Left cardiac atrium (tissue), 4 donors: ENCODE measurements at places on chromosomes 16 and 17. TPM values are rescaled to one million over a fixed set of nuclear protein-coding genes. Genes with fewer than 3 reads are reported as not detected.

The CCL13 gene
- 6.4 TPM for total RNA-seq

The OTOA gene
- not detected for total RNA-seq

The RNF227 gene
- total RNA-seq = 1.3 TPM

The MAFG gene
- total RNA-seq = 20.9 TPM

The ACAP1 gene
- total RNA-seq = 20.4 TPM

The MAP2K4 gene
- total RNA-seq = 31.5 TPM

The SLC52A1 gene
- total RNA-seq = 0.10 TPM

The XAF1 gene
- total RNA-seq = 21.7 TPM

The CHST4 gene
- total RNA-seq = not detected

The TRPV2 gene
- total RNA-seq = 14.3 TPM

The CLDN9 gene
- 0.24 TPM for total RNA-seq

The CA10 gene
- total RNA-seq = not detected

The ATP2A3 gene
- 12.0 TPM for total RNA-seq

The SOST gene
- not detected for total RNA-seq

The SCIMP gene
- 3.1 TPM for total RNA-seq

The NOD2 gene
- 1.4 TPM for total RNA-seq

GRCh38 chr17:17350491-17351355, 47.5 kb downstream of the NT5M start:
- DNase-seq = no peak

DNA sequence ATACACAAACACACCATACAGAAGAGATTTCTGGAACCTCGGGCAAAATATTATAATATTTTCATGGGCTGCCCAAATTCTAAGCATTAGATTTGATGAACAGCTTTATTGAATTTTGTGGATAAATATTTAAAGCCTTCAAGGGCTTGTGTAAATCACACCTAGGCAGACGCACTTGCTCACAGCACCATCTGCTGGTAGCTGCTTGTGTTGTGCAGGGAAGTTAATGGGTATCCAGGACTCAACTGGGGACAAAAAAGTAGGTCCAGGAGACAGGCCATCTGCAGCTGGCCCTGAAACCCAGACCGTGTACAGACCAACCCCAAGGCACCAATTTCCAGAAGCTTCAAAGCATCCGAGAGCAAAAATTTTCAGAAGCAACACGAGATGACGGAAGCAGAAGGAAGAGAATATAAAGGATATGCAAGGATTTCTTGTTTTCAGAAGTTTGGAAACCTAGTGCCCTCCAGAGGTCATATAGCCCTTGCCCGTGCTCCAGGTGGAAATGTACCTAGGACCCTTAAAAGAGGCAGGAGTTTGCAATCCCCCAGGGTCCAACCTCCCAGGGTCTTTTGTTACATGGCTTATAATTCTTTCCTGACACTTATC, 140.0 kb downstream of the CHD9NB start:
- DNase-seq = peak; percentile 56

DNA sequence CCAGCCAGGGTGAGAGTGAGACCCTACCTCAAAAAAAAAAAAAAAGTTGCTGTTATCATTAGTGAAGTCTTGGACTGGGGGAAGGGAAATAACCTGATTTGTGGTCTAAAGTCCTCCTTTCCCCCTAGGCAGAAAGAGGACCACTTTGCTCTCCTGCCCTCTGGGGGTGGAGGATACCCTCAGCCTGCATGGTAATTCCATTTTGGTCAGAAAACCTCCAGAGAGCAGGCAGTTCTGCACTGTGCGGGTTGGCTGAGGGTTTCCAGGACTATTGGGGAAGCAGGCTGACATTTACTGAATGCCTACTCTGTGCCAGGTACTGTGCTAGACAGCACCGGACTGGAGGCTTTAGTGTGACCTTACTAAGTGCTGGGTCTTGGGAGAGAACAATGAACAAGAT, 2.6 kb downstream of the ADAP2 start:
- DNase-seq = no peak

DNA sequence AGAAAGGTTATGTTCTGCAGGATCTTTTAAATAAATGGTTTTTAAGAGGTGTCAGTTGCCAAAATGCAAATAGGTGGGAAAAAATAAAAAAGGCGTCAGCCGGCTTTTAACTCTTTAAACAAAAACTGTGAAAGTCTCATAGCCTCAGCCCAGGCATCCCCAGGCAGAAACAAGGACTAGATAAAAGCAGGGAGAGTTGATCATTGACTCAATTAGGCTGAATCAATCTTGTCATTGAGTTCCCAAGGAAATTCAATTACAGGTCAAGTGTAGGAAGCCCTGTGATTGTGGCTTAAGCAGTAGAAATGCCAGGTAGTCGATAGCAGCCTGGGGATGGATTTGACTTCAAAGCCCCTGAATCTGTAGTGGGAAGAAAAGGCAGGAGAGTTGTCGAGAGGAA, 30.8 kb upstream of the GUCY2D start:
- DNase-seq = no peak

DNA sequence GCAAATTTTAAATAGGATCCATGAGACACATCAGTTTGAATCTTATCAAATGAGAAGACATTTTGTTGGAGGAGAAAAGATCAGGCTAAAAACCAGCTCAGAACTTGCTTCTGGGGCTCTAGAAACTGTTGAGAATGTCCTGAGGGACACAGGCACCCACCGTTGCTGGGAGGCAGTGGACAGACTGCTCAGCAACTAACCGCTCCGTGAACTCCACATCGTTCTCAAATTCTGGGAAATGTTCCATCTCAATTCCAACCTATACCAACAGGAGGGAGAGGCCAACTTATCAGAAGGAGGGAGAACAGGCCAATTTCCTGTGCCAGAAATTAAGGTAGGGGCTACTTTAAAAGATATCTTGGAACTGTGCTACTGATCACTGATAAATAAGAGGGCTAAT, 8.3 kb downstream of the TAT start:
- DNase-seq = no peak

DNA sequence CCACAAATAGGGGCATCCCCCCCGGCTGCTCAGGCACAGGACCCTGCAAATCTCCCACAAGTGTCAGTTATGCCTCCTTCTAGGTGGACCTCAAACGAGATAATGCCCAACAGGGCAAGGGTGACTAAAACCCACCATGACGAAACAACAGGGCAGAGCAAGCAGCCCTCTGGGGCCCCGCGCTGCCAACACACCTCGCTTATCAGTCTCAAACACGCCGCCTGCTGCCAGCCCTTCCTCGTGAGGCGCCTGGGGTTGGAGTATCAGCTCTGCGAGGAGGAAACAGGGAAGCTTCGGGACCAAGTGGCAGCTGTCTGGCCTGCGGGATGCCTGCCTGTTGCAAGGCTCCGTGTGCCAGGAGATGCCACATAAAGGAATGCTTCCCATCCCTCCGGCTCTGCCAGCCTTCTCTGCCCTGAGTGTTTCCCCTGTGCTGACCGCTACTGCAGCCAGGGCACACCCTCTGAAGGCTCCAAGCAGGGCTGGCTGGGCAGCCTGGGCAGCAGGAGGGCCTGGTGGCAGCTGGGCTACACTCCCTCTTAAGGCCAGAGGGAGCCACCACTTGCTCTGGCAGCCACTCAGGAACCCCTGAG, 2.5 kb downstream of the SMIM5 start:
- DNase-seq = peak; percentile 70

GRCh38 chr16:69924777-69925191, 26.4 kb upstream of the CLEC18A start:
- DNase-seq = peak; percentile 84

DNA sequence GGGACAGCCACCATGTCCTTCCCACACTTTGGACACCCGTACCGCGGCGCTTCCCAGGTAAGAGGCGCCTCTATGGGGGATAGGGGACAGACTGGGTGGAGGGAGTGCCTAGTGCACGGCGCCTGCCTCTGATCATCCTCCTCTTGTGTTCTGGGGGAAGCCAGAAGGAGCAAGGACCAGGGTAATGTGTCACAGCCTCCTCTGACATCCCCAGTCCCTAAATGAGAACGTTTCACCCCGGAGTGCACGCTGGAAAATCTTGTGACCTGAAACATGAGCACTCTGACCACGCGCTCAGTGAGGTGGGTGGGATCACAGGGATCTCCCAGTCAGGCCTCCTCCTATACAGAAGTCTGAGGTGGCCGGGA, 1.1 kb downstream of the IRX6 start:
- no peak for DNase-seq

- DNase-seq = no peak
These were observed 148.2 kb downstream of the WSCD1 start for GRCh38 chr17:6218333-6218732.

GRCh38 chr16:56265746-56266145, 74.5 kb downstream of the GNAO1 start:
- DNase-seq = no peak

DNA sequence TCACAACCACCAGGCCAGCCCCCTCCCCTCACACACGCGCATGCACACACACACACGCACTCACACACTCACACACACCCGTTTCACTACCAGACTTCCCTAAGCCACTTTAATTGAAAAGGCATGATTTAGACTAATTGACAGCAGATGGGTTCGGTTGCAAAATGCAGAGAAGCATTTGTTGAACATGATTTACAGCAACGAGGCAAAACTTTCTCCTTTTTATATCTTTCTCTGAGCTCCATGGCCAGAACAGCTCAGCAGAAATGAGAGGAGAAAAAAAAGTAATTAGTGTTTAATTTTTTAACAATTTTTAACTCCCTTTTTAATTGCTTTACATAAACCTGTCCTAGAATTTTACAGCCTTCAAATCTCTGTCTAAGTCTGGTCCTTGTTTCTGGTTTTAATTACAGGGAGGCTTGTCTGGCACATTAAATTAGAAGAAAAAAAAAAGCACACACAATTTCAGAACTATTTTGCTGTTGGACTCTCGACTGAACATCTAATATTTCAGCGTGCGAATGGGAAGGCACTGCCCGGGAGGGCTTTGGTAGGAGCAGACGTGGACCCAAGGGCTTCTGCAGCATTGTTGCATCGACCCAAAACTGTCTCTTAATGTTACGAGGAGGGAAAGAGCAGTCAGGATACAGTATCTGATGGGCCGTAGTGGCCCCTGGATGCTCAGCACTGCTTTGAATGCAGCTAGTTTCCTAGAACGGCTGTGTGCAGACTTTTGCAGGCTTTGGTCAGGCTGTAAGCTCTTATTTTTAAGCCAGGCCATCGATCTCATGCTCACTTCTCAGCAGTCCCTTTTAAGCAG, 255.9 kb downstream of the SOX9 start:
- no peak for DNase-seq

- DNase-seq = no peak
These were observed 86.0 kb downstream of the GP2 start for GRCh38 chr16:20241321-20241720.

DNA sequence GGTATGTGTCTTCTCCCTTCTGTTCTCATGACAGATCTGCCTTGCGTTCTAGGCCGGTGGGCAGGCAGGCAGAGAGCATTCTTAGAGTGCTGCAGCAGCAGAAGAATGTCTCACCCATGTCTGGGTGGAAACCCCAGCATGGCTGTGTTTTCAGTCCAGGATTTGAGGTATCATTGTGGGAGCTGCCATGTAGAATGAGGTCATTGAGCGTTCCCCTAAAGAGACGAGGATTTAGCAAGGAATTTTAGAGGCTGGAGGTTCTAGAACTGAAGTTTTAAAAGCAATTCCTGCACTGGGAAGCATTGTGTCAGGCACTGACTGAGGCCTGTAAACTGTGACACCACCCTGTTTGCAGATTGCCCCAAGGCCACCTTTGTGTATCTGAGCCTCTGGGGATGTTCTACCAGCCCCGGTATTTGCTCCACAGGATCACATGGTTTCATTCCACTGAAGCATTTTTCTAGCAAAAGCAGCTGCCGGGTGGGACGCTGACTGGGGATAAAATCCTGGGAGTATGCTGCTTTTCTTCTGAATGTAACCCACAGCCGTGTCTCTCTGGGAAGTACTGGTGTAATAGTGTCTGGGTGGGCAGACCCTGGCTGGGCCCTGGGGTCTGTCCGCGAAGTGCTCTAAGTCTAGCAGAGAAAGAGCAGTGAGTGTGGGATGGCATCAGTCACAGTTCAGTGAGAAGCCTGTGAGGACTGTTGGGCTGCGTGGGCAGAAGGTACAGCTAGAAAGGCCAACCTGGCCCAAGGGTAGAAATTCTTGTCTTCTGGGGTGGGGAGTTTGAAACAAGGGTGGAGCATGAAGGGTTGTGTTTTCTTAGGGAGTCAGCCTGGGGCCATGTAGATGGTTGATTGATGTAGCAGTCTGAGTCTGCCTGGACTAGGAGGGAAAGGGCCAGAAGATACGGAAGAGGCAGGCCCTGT, 30.2 kb downstream of the PLCD3 start:
- DNase-seq = no peak

GRCh38 chr16:77963185-77964044, 58.9 kb upstream of the CLEC3A start:
- no peak for DNase-seq

GRCh38 chr16:85286951-85287814, 174.9 kb upstream of the CIBAR2 start:
- peak; percentile 75 for DNase-seq

DNA sequence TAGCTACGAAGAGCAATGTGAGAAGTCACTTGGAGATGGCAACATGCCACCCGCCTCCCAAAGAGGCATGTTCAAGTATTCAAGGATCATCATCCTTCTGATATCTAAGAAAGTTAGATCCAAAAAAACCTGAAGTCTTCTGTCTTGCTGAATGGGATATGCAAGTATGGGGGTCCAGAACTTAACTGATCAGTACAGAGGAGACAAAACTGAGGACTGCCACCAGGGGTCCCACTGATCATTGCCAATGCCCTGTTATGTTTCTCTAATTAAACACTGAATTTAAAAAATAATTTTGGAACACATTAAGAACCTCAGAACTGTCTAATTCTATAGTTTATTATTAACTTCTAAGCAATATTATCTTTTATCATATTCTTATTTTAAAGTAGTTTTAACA, 99.7 kb downstream of the CDH8 start:
- no peak for DNase-seq

- DNase-seq = no peak
These were observed 43.5 kb downstream of the HS3ST2 start for GRCh38 chr16:22857296-22858025.

DNA sequence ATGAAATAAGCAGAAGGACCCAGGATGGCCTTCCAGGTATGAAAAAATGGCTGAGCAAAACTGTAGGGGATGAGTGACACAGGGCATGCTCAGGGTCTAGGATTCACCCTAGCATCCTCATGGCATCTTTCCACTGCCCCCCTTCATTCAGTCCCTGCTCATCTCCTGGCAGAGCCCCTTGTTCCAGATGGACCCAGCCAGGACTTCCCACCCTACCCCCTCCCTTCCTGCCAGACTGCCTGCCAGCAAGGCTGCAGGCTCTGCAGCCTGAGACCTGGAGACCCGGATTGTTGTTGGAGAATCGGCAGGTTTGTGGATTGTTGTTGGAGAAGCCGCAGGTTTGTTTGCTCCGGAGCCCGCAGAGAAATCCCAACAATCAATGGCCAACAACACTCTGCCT, 6.6 kb downstream of the SEZ6 start:
- DNase-seq = no peak
